ENCODE measurements at places on chromosomes 1 and 21. TPM values are rescaled to one million over a fixed set of nuclear protein-coding genes. Genes with fewer than 3 reads are reported as not detected.

DNA sequence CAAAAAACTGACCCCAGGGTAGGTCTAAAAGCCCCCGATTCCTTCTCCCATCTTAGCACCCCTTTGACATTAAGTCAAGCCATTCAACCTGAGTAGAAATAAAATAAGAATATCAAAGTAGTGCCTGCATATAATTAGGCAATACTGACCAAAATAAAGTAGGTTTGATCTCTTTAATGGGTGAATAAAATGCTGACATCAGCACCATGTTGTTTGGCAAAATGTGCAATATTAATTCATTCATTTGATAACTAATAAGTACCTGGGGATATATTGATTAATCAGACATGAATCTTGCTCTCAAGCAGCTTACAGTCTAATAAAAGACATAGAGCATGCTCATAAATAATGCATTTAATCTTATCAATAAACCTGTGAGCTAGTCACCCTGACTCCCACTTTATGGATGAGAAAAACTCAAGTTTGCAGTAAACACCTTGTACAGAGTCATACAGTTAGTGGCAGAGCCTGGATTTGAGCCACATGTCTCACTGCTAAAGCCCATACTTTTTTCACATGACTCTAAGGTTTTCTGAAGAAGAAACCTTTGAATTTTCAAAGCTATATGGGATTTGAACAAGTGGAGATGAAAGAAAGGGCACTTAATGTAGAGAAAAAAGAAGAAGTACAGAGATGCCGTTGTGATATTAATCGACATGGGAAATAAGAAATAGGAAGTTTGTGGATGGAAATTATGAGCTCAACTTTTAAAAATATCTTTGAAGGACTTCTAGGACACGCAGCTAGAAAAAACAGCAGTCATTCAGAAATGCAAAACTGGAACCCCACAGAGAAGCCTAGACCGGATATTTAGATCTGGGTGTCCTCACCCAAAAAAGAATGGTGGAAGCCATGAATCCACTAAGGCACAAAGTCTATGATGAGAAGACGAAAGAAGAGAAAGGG lies 183.9 kb downstream of the TOMM20 start:
- DNase-seq = no peak

GRCh38 chr1:246511203-246511602 lies 4.1 kb upstream of the SMYD3 start:
- DNase-seq = no peak

DNA sequence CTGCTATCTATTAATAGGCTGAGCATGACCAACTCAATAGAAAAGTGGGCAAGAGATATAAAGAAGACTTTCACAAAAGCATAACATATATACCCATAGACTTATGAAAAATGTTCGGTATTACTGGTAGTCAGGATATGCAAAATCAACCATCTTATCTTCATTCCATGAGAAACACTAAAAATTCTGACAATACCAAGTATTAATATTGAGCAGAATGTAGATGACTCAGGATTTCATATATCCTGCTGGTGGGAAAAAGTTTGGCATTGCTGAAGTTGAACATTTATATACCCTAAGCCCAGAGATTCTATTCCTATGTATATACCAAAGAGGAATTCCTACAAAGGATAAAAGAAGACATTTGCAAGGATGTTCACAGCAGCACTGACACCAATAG lies 138.3 kb downstream of the CLEC20A start:
- no peak for DNase-seq

GRCh38 chr1:154485910-154486496 lies 16.0 kb upstream of the TDRD10 start:
- DNase-seq = no peak

GRCh38 chr21:45724345-45724961 lies 80.9 kb downstream of the PCBP3 start:
- DNase-seq = peak; percentile 29

DNA sequence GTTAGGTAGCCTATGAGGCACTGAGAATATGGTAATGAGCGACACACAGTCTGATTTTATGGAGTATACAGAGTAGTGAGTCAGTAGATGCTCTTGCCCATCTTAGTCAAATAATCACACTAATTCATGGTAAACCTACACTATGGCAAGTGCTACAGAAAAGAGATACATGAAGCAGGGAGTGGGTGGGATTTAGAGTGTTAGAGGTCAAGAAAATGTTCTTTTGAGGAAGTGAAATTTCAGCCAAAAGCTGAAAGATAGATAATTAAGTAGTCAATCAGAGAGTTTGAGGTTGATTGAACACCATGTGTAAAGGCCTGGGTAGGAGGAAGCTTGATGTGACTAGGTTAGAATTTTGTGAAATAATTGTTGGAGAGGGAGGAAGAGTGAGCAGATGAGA lies 14.7 kb downstream of the MDM4 start:
- DNase-seq = no peak

GRCh38 chr1:99533909-99534637 lies 111.8 kb upstream of the PALMD start:
- no peak for DNase-seq

DNA sequence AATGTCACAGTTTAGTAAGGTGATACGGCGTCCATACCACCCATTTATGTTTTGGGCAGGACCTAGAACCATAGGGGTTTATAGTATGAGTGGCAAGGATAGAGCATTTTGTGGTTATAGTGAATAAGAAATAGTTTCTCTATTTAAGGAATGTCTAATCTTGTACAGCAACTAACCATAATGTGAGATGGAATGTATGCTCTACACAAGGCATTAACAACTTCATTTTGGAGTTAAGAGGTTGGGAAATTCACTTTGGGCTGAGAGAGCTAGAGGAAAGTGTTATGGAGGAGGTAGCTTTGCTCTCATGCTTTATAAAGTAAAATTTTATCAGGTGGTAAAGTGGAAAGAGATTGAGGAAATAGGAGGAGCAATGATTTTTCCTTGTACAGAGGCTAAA lies 3.0 kb upstream of the MCL1 start:
- DNase-seq = no peak

DNA sequence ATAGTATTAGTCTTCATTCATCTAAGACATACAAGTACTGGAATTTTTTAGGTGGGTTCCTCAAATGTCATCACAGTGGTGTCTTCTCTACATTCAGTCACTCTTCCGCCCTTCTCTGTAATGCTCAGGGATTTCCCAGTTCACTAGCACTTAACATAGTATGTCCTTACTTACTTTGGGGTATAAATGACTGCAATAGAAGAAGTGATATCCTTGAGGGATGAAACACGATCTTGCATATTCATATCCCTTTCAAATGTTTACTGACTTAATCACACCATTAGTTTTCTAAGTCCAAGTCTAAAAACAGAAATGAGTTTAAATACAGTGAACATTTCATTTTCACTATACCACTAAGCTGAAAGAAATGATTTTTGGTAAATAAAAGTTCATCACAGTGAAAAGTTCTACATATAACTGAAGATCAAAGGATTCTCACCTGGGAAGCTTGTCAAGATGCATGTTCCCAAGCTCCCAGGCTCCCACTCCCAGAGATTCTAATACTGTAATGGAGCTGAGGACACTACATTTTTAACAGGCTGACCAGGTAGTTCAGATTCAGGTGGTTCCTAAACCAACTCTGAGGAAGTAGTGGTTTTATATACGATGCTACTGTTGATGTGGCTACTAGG lies 29.7 kb downstream of the MRPL39 start:
- no peak for DNase-seq

GRCh38 chr1:89945852-89946476 lies 48.9 kb upstream of the ZNF326 start:
- no peak for DNase-seq

GRCh38 chr1:30043256-30043655 lies 680.1 kb downstream of the MATN1 start:
- DNase-seq = no peak

DNA sequence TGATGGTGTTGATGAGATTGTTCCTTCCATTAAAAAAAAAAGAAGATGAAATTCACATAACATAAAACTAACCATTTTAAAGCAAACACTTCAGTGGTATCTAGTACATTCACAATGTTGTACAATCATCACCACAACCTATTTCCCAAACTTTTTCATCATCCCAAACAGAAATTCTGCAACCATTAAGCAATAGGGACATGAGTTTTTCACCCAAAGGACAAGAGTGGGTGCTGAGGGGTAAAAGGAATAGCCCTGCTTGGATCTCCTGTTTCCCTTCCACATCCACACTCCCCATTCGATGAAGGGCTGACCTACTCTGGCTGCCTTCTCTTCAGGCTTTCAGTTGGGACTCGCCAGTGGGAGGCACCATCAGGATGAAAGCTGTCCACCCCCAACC lies 59.3 kb downstream of the SLC9A1 start:
- DNase-seq = no peak

- DNase-seq = no peak
These were observed 43.2 kb downstream of the LRRC71 start for GRCh38 chr1:156963621-156964020.

- no peak for DNase-seq
These were observed 3.6 kb downstream of the RER1 start for GRCh38 chr1:2395245-2395644.

DNA sequence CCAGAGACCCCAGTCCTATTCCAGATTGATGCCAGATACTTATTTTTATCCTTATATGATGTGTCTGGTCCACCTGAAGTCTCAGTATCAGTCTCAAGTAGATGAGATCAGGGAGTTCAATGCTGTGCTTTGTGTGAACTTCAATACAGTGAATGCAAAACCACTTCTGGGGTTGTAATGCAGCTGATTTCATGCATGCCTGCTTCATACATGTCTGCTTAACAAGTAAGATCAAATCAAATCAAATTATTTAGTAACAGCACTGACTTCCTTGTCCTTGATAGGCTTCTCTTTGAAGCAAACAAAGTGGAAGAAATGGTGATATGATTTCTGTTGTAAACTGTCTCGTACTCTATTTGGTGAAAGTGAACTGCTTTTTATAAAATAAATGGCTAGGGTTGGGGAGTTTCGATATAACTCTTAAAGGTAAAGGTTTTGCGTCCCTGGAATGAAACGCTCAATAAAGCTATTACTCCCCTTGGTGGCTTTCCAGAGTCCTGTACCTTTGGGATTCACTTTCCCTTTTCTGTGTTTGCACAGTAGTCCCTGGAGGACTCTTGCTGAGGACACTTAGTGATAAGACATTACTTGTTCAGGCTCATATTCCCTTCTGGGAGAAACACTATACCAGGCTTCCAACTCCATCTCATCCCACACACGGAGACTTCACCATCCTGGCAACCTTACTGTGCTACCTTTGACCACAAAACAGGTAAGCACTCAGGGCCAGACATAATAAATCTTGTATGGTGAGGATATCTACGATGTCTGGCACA lies 59.3 kb downstream of the FH start:
- no peak for DNase-seq

- no peak for DNase-seq
These were observed 646 bp upstream of the PDZK1IP1 start for GRCh38 chr1:47190509-47190855.

- DNase-seq = no peak
These were observed 698 bp upstream of the UCK2 start for GRCh38 chr1:165826565-165827267.

The PTPRU gene
- total RNA-seq = 18.3 TPM

The ZSWIM5 gene
- 0.72 TPM for total RNA-seq

The TENT5C gene
- total RNA-seq = 9.4 TPM

The KLHDC7A gene
- not detected for total RNA-seq

The ADAMTSL4 gene
- total RNA-seq = 53.9 TPM

The HAO2 gene
- not detected for total RNA-seq

The UBASH3A gene
- total RNA-seq = not detected
